ENCODE measurements at places on chromosomes 6 and 20.
A peak's percentile ranks its signal among the peaks of the same experiment; 100 is the strongest.

DNA sequence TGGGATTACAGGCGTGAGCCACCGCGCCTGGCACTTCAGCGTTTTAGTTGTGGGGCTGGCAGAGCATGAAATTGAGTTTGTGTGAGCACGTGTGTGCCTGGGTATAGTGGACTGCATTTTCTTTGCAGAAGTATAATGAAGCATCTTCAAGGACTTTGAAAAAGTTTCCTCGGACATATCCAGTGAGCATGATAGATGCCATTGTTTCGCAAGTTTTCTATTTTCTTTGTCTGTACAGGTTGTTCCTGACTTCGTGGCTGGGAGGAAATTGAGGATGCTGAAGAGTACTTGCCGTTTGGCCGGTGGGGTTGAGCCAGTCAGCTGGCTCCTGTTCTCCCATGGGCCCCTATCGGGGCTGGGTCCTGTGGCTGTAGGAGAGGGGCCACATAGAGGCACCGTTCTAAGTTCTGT, 55.9 kb downstream of the RREB1 start:
- DNase-seq: no peak

- no peak for DNase-seq
Observed at GRCh38 chr6:150576651-150577226, 22.9 kb upstream of the PLEKHG1 start.

GRCh38 chr6:49499623-49500022, at the start of gene GLYATL3:
GLYATL3 (plus strand) TSS chr6:49499923; CDS start chr6:49511991, 12,068 bp downstream.
- DNase-seq: no peak

- no peak for DNase-seq
Observed at GRCh38 chr20:1802385-1803060, 92.7 kb upstream of the SIRPA start.

DNA sequence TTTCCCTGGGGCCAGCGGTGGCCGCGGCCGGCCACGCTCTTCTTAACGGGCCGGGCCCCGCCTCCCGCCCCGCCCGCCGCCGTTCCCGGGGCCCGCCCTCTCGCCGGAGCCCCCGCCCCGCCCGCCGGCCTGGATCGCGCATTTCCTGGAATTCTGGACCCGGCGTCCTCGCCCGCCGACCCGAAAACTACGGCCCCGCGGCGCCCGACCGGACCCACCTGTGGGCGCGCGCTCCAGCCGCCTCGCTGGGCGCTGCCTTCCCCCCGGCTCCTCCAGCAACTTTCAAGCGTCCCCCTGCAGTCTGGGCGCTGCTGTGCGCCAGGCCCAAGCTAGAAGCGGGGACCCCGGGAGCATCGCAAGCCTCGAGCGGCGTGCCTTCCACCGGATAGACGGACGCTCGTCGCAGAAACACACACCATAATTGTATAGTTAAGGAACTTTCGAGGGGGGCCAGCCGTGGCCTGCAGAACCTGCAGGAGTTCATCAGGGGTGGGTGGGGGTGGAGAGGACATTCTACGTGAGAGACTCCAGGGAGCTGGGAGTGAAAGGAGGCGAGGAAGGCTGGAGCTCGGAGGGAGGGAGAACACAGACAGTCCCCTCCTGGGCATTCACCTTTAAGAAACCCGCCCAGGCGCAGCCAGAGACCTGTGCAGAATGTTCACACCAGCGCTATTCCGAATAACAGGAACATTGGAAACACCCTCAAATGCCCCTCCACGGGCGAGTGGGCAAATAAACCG, at the start of gene ADA:
Gene ADA, minus strand, starts transcription at position 16 of the 740 bp plus-strand sequence. CDS start 92 bp downstream, outside the sequence.
- no peak for DNase-seq

DNA sequence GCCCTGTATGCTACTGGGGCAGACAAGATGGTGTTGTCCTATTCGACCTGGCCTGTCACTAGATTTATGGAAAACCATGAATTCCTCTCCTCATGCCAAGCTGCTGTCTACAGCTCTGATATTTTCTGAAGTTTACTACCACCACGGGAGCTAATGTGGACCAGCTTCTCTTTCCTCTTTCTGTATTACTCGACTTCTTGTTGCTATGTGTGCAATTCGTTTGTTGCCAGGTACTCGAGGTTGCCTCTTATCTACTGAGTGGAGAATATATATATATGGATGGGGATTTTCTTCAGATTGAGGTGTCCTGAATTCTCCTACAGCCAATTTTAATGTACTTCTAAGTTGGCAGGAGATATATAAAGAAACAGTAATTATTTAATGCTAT, 34.7 kb downstream of the MAN1A1 start:
- no peak for DNase-seq

DNA sequence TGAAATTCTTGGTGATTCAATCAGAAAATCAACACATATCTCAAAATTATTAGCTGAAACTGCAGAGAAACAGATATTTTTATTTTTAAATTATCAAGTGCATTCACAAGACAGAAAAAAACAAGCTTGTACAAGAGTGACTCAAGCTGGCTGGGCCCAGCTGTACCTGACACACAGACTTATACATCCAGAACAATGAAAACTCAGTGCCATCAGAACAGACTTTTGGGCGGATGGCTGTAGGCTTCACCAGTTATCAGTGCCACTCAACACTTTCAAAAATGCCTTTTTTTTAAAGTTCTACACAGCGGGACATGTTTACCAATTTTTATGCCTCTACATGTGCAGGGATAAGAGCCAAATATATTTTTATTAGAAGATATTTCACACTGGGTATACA, 102.8 kb downstream of the MYB start:
- DNase-seq: no peak

DNA sequence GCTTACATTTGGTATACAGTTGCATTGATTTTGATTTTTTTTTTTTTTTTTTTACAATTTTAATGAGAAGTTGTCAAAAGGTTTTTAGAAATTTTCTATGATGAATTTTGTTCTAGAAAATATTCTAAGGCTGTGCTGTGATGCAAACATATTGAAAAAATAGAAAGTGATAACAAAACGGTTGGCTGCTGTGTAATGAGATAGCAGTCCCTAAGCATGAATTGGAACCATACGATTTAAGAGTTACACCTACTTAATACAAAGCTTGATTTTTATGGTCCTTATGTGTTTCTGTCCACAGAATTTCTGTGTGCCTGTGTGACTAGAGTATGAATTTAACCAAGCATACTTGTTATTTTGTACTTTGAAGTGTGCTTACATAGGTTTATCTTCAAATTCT, 12.1 kb downstream of the HIVEP1 start:
- DNase-seq: no peak

DNA sequence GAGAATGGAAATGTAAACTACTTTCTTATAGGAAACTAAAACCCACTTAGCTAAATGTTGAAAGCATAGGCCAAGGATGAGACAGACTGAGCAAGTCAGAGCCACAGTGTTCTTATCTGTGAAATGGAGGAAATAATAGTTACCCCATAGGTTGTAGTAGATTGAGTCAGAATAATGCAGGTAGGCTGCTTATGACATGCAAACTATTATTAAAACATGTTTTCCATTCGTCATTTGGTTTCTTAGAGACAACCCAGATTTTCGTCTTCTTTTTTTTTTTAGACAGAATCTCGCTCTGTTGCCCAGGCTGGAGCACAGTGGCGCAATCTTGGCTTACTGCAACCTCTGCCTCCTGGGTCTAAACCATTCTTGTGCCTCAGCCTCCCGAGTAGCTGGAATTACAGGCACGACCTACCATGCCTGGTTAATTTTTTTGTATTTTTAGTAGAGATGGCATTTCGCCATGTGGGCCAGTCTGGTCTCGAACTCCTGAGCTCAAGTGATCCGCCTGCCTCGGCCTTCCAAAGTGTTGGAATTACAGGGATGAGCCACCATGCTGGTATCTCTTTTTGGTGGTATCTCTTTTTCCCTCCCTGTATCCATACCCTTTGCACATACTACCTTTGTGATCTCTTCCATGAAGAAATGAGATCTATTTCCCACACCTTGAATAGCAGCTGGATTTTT, 196.5 kb upstream of the ZNF217 start:
- no peak for DNase-seq

GRCh38 chr20:38222231-38222922, 38.2 kb downstream of the KIAA1755 start:
- DNase-seq: no peak

GRCh38 chr6:84428300-84428907, 201.0 kb upstream of the CEP162 start:
- DNase-seq: no peak

GRCh38 chr6:31094389-31094881, 17.9 kb downstream of the C6orf15 start:
- DNase-seq: no peak

GRCh38 chr20:56373942-56374341, 15.2 kb downstream of the FAM210B start:
- DNase-seq: no peak

DNA sequence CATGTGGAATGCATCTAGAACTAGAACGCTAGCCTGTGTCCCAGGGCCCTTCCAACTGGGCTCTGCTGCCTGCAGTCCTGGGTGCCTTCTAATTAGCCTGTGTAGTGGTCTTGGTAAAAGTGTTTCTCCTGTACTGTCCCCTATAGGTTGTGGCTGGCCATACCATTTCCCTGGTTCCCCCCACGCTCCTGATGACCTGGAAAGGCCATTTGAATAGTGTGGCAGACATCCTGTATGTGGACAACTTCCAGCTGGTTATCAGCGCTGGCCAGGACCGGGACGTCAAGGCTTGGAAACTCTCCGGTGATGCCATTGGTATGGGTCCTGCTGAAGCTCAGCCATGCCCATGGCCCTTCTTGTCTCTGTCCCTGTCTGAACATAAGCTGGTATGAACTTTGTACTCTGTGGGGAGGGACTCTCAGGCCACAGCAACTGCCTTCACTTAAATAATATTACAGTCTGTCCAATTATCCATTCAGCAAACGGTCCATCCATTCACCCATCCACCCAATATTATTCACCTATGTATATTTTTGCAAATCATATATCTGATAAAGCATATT, 60.7 kb downstream of the SUN5 start:
- no peak for DNase-seq

DNA sequence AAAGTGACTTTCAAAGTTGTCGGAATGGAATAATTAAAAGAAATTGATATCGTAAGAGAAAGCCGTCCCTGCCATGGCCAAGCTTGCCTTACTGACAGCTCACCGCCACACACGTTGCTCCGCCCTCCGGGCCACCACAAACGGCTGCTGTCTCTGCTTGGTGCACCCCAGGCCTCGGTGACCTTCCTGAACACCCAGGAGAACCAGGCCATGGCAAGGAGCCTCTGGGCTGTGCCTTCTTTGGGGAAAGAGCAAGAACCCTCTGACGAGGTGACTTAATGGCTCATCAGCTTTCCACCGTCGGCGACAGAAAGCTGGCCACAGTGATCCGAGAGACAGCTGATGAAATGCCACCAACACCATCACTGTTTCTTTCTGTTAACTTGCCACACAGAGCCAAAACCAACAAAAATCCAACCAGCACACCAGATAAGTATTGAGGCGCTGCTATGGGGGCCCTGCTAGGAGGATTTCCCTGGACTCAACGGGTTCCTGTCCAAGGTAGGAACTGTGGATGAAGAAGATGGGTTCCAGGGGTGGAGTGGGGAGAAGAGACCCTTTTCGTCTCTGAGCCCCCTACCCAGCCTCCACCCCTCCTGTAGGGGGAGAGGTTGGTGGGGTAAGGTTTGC, 61.4 kb downstream of the NPEPL1 start:
- DNase-seq: no peak

GRCh38 chr6:6007366-6008088, 802 bp upstream of the NRN1 start:
- DNase-seq: peak; percentile 33

- no peak for DNase-seq
Observed at GRCh38 chr6:14258695-14259593, 141.4 kb downstream of the CD83 start.

GRCh38 chr6:70409216-70409615, 4.1 kb upstream of the FAM135A start:
- no peak for DNase-seq

DNA sequence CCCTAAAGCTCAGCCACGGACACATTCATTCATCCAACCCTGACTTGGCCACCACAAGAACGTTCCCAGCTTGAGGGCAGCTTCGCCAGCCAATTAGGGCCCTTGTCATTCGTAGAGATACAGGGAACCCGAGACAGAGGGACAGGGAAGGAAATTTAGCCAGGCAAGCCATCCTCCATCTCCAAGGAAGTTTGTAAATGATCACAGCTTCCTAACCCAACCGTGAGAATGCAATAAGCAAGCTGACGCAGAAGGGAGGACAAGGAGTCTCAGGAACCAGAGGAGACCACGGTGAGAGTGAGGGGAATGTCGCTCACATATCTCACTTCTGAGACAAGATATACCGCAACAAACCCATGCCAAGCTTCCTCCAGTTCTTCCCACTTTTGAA, 1.4 kb downstream of the TRAM2 start:
- no peak for DNase-seq

DNA sequence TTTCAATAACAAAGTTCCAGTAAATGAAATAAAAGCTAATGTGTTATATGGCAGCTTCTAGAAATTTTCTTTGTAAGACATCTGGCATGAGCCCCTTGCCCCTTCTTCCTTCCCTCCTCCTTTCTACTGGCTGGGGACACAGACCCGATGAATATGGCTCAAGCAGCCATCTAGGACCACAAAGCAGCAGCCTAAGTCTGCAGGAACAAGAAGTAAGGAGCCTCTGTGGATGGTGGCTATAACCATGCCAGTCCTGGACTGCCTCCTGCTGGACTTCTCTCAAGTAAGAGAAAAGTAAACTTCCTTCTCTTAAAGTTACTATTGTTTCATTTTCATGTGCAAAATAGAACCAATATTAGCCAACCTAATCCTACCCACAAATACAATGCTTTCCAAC, 114.9 kb upstream of the DST start:
- no peak for DNase-seq

DNA sequence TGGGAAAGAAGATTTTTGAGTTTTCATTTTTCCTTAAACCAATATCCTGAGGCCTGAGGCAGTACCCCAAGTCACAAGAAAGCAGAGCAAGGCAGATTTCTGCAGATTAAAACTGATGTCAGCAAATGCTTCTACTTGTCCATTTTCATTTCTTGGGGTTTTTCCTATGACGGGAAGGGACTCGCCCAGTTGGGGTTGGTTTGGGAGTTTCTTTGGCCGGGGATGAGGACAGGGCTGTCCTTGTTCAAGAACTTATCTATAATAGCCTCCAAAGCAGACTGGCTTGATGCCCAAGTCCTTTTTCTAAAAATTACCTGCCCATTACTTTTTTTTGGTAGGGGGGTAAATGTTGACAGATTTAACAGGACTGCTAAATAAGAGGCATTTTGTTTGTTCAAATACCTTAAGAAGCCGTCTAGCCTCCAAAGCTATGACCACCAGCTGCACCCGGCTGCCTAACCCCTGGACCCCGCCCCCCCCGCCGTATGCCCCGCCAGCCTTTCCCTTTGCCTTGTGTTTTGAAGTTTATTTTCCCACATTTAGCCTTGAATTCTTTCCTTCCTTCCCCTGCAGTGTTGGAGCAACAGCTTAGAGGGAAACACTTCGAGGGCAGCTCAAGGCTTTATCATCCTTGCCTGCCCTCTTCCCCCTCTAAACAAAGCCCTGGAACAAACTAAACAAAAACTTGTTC, 2.5 kb downstream of the KCNK5 start:
- no peak for DNase-seq
